C1 segment of cervical spinal cord (tissue), 14 donors: ENCODE measurements at places on chromosomes 2 and 18.

- DNase-seq = no peak
Observed at GRCh38 chr18:45353530-45353929, 261.7 kb upstream of the SLC14A2 start.

DNA sequence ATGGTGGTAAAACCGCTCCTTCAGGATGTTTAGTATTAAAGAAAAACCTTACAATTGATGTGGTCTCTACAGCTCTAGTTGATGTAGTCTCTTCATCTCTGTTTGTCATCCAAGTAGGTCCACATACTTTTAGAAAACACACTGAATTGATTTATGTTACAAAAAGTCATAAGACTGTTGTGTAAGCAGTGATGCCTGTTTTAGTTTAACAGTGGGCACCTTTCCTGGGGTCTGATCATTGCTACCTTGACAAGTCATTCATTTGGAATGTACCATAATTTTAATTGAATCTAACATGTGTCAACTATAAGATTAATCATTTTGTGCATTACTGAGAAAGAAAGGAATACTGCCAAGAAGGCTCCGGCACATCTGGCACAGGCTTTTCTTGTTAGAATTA lies 34.3 kb downstream of the GIGYF2 start:
- no peak for DNase-seq

DNA sequence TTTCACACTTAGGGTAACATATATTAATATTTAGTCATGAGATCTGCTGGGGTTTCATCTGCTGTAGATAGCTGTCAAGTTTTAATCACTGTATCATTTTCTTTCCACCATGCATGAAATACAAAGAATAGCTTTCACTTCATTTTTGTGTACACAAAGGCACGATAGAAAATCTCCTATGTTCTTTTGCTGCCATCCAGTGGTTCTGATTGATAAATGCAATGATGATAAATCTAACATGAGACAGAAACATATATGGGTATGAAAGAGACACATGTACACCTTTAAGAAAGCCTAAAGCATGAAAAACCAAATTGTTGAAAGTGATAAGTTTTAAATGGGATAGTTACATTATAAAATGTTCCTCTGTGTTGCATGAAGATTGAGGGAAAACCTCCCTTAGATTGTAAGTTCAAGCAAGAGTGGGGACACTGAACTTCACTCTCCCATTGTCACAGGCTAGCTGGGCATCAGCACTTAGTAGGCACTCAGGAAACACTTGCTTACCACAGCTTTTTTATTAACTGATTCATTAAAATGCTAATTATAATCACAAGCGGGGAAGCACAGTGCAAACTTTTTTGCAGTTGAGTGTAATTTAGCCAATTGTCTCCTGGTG lies 31.2 kb downstream of the C1D start:
- no peak for DNase-seq

DNA sequence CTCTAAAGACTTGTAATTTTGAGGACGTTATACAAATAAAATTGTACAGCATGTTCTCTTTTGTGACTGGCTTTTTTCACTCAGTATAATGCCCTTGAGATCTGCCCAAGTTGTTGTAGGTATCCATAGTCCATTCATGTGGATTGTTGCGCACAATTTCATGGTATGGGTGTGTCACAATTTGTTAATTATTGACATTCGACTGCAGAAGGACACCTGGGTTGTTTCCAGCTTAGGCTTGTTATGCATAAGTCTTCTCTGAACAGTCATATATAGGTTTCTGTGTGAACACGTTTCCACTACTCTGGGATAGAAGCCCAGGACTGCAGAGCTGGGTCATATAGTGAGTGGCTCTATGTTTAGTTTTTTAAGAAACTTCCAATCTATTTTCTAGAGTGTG lies 800.8 kb upstream of the SALL3 start:
- DNase-seq = no peak

- DNase-seq = no peak
Observed at GRCh38 chr18:26526128-26526965, 22.0 kb downstream of the KCTD1 start.

DNA sequence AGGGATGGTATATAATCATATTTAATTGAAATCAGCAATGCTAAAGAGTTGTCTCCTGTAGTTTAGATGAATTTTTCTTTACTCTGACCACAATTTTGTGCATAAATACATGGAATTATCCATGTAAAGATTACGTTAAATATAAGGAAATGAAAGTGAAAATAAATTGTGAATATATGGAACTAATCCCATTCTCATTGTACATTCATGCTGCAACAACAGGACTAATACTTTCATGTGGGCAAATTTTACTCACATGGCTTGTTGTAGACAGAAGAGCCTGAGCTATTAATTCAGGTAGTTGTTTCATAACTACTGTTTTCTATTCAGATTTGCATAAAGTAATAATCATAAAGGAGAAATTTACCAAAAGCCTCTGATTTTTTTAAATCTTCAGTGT lies 357.8 kb downstream of the ARHGAP15 start:
- no peak for DNase-seq

GRCh38 chr18:58670404-58671110 lies 708 bp upstream of the MALT1 start:
- DNase-seq = no peak

DNA sequence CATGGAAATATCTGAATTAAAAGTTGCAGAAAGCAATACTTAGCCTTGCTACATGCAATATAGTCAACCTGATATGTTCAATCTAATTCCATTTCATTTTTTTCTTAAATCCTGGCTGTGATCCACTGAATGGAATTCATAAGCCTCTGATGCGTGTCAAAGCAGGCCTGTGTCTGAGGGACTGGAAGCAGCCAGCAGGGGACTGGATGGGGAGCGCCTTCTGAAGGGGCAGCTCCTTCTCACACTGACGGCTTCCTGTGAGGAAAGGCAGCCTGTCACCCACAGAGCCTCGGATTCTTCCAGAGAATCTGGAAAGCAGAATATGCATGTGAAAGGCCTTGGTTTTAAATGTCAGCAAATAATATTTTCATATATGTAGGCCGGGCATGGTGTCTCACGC lies 73.5 kb downstream of the KCNF1 start:
- DNase-seq = no peak

DNA sequence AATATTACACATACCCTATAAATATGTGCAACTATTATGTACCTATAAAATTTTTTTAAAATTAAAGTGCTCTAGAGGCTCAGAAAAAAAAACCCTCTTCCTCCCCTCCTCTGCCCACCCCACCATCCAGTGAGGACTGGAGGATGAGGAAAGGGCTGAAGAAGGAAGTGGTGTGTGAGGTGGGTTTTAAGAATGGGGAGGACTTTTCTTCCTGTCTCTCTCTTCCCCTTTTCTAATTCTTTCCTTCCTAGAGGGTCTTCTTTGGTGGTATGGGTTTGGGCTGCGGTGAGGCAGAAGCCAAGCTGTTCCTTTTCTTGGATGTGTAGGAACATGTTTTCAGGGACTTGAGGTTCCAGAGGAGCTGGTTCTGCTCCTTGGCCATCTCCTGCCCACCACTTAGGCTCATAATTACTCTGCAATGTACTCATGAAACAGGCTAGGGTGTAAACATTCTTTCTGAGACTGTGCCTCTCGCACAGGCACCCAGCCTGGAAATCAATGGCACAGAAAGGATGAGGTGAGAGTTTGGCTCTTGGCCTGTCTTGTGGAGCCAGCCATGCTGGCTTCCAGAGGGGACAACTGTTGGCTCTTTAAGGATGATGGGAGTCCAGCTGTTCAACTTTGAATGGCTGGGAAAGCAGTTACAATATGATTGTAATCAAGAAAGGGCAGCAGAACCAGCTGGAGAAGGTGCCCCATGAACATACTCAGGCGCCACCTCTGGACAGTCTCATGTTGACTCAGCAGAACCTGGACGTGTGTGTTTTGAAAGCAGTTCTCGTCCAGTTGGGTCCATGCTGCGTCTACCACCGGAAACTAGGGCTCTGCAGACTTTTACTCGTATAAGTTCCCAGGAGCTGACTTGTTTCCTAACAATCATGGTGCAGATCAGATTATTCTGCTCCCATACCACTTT lies 38.3 kb downstream of the IL1RL2 start:
- DNase-seq = no peak

DNA sequence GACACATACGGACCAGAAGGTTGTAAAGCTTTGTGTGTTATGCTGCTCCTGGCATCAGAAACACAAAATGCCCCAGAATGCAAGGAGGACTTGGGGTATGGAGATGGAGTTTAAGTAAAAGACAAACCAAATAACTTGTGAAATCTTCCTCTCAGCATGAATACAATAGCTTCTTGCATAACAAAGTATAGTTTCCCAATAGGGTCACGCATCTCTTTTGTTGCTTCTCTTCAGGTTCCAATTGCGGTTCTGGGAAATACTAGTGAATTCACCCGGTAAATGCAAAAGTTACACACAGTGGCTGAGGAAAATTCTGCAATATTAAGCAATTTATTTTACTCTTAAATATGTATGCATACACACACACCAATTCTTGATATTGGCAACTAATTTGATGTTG lies 339.2 kb upstream of the EPHA4 start:
- no peak for DNase-seq

DNA sequence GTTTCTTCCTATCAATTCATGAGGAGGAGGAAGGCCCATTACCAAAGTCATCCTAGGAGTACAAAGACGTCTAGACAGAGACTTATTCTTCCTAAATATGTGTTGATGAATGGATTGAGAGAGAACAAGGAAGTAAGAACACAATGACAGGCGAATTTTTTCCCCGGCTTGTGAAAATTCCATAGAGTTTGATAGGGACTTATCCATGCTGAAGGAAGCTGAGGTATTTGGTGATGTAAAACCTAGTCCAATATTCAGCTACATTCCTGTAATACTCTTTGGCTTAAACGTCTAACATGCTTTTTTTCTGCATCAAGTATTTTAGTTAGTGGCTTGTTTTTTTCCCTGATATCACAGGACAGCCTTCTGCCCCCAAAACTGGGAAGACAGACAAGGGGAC lies 121.9 kb upstream of the MYT1L start:
- DNase-seq = no peak

DNA sequence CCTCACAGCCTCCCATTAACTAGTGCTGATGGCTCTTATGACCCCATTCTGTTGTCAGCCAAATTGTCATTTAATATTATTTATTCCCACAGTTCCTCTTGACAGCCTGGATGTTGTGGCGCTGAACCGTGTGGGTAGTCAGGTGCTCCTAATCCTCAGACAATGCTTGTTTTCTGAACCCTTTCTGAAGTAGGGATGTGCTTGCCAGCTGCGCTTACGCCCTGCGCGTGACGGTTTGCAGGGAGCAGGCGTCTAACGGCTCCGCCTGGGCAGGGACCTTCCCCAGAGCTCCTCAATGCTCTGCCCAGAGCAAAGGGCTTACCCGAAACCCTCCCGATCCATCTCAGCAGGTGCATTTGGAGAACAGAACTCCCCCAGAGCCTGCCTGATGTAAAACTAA lies 358.2 kb upstream of the MYT1L start:
- no peak for DNase-seq

GRCh38 chr18:44589693-44590355 lies 90.9 kb upstream of the SETBP1 start:
- DNase-seq = no peak

DNA sequence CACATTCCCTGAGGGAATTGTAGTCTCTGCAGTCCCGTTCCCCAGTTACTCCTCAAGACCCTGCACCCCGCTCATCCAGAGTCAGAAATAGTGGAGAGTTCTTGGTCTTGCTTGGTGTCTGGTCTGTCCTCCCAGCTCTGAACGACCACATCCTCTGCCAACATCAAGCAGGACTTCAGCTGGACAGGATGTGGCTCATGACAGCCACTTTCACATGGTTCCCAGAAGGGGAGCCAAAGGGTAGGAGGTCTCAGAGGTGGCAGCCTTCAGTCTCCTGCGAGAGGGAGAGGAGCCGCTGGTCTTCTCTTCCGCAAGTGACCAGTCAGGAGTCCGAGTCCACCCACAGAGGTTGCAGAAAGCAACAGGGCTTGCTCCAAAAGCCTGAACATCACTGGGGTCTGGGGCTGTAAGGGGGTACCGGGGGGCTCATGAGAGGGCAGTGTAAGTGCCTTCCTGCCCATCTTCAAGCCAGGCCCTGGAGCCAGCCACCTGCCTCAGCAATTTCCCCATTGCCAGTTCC lies 29.8 kb downstream of the B3GNT7 start:
- DNase-seq = no peak

DNA sequence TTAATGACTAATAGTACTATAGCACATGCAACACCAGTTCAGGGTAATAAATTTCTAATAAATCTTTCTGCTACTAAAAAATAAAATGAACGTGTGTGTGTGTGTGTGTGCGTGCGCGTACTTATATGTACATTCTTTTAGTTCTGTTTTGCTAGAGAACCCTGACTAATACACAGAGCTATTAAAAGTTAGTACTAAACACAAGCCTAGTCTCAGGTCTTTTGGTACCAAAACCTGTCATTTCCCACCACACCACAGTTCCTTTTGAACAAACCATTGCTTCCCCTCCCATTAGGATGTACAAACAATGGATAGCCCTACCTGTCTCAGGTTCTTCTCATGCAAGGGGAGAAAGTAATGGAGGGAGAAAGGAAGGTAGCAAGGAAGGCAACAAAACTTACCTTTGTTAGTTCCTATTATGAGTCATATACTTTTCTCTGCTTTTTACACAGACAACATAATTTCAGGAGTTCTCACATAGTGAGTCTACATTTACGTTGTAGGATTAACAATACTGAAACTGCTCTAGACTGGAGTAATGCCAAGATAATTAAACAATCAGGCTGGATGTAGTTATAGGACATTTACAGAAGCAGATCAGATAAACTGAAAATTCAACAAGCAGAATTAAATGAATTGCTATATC lies 427.2 kb downstream of the KCNJ3 start:
- DNase-seq = no peak

- DNase-seq = no peak
Observed at GRCh38 chr2:138949517-138949916, 169.3 kb upstream of the NXPH2 start.

- no peak for DNase-seq
Observed at GRCh38 chr18:6606411-6607085, 123.0 kb upstream of the ARHGAP28 start.

GRCh38 chr18:35426786-35427185 lies 49.6 kb upstream of the ZNF396 start:
- DNase-seq = no peak

DNA sequence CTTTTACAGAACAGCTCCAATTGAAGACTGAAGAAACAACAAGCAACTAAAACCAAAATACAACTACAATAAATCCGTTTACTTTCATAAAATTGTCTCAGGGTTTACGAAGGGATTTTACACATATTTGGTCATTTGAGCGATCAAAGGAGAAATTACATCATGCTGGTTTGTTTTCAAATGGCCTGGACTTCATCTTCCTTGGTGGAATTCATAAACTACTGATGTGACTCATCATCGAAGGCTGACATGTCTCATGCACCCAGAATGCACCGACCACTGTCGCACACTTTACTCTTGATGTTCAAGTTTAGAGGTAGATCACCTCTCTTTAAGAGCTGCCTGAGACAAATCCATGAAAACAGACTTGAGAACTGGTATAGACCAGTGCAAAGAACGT lies 25.6 kb upstream of the PMAIP1 start:
- DNase-seq = no peak

DNA sequence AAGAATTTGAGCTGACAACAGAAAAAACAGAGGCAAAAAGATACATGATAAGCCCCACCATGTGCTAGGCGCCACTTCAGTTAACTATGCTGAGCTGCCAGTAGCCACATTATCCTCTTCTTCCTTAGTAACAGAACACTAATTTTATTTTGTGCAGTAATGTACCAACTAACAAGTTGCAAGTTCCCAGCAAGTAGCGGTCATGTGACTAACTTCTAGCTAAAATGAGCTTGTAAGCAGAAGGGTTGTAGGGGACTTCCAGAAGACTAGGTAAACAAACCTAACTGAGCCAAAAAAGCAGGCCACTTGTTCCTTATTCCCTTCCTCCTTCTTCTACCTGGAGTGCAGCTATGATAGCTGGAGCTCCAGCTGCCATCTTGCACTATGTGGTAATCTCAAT lies 75.5 kb downstream of the DTNB start:
- DNase-seq = no peak
